ENCODE measurements at places on chromosomes 4 and X.

GRCh38 chrX:46836701-46837557 is at the start of gene RP2:
RP2 (plus strand) TSS chrX:46837043; CDS start chrX:46837101, 58 bp downstream.
- DNase-seq: peak; percentile 82

GRCh38 chr4:8574796-8575370 is 5.3 kb upstream of the GPR78 start:
- no peak for DNase-seq

GRCh38 chr4:11423465-11423864 is 5.2 kb downstream of the HS3ST1 start:
- no peak for DNase-seq

DNA sequence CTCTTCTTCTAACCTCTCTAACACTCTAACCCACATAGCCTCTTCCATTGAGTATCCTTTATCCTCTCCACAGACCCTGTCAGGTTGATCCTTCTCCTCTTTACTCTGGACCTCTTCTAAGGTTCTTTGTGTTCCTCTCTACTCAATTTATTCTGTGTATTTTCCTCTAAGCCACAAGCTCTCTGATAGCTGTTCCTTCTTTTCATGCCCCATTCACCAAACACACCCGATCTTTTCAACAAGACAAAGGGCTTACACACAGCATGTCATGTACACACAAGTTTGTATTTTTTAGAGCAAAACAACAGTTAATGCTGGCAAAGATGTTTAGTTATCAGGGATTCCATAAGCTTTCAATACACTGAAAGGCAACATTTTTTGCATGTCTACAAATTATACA is 1.9 kb downstream of the SPIN2B start:
- DNase-seq: no peak

- DNase-seq: no peak
These were observed 353.2 kb downstream of the PDHA2 start for GRCh38 chr4:96193061-96193460.

DNA sequence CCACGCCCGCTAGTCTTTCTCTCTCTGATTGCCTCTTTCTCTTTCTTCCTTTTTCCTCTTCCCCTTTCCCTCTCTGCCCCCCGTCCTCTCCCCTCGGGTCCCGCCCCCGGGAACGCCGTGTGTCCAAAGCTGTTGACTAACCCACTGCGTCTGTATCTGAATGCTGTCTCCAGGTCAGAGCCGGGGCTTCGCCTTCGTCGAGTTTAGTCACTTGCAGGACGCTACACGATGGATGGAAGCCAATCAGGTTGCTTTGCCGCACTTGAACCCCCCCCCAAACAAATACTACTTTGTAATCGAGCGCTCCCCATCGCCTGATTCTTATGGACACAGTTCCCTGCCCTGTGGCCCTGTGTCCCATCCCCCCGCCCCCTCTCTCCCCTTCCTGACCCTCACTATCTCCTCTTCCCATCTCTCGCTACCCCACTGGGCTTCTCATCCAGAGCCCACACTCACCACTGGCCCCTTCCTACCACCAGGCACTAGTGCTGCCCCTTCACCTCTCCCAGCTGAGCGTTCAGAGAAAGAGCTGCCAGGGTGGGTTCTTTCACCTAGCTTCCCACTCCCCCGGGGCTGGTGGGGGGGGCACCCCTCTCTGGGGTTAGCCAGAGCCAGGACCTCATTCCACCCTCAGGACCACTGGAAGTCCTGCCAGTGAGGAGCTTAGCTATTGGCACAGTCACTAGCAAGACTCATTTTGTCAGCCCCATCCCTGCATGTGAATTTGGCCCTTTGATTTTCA is 18.6 kb upstream of the UBA1 start:
- DNase-seq: no peak

DNA sequence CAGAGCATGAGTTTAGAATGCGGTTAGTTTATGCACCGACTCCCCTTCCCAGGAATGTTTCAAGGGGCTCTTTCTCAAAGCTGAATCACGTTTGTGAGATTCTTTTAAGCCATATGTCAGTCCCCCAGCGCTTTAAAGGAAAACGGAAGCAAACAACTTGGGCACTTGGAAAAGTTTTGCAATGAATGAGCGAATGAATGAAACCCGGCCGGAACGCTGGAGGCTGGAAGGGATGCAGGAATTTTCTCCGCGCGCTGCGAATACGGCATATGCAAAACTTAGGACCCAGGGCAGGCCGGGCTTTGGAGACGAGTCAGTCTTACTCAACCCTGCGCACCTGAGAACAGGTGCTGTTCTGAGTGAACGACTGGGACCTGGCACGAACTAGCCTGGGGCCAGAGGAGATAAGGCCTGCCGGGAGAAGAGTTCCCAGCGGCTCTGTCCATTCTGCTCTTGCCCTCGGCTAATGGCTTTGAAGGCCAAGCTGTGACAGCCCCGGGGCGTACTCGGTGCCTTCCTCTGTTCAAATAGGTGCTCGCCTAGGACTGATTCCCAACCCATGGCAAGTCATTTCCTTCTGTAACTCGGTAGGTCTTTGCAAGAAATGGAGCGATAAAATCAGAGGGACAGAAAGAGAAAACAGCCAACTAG is 743 bp upstream of the NRK start:
- no peak for DNase-seq

Data from T-cell (primary cell).